ENCODE measurements at places on chromosomes 3 and 15.

DNA sequence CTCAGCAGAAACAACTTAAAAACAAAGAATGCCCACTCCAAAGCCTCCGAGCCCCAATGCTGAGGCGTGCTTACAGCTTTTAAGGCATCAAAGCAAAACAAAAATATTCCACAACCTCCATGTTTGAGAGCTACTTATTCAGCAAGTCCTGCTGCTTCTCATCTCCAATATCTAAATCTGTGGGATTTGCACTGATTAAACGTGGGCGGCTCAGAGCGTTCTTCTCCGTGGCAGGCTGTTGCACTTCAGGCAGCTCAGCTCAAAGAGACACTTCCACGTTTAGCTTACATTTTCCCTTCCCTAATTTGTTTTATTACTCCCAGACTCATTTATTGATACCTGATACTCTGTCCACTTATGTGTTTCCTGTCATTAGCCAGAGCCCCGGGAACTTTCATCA is 282.6 kb upstream of the MCTP2 start:
- DNase-seq: no peak

DNA sequence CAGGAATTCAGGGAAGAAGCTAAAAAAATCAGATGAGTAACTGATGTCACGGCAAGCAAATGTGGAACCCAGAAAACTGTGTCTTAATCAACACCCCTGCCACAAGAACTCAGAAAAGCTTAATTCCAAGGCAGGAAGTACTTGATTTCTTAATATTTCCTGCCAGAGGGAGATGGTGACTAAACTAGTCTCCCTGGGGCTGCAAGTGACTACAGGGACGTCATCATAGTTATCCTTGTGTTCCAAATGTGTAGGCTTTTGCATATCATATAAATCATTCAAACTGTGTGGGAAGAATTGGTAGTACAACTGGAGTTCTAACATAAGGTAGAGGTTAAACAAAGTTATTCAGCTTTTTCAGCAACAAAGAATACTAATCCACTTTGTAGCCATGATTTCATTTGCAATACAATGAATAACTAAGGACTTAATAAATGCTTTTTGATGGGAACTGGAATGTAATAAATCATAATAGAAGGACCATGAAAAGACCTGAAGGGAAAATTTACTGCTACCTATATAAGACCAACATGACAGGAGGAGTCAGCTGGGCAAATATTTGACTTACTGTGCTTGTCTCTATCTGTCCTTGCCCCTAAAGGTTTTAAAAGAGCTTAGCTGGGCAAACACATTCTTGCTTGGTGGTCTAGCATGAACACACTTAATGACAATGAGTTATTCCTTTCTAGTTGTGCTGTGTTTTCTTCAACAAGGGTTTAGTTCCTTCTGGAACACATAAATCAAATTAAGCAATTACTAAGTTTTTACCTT is 76.0 kb upstream of the NECTIN3 start:
- DNase-seq: no peak

- DNase-seq: no peak
Measured at GRCh38 chr3:185728630-185729336, 96.1 kb downstream of the IGF2BP2 start.

DNA sequence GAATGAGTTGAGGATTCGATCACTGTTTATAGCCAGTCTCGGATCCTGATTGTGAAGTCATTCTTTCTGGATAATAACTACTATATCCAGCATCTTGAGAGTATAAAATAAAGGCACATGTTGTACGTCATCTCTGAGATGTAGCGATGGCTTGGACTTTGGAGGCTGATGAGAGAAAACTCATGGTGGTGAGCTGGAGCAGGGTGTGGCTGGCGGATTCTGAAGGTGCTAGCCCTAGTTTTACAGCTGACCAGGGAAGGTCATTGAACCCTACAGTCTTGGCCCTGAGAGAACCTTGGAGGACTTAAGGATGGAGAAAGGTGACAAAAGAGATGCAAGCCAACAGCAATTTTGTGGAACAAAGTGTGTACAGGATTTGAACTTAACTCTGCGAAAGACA is 153.8 kb downstream of the IGF1R start:
- DNase-seq: no peak

- DNase-seq: no peak
Measured at GRCh38 chr15:57158589-57158988, 217.7 kb upstream of the CGNL1 start.

DNA sequence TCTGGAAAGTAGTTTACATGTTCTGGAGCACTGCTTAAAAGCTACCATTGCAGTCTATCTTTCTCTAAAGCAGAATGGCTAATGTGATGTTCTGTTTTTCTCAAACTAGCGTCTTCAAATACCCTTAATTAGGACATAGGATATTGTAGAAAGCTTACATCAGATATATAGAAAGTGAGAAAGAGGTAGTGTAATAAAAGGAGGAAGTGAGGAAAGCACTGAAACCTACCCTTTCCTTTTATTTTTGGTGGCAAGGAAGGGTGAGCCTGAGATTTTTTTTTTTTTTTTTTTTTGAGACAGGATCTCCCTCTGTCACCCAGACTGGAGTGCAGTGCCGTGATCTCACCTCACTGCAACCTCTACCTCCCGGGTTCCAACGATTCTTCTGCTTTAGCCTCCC is 9.4 kb downstream of the SENP2 start:
- no peak for DNase-seq

- DNase-seq: no peak
Measured at GRCh38 chr3:151875759-151876158, 2.3 kb downstream of the SUCNR1 start.

DNA sequence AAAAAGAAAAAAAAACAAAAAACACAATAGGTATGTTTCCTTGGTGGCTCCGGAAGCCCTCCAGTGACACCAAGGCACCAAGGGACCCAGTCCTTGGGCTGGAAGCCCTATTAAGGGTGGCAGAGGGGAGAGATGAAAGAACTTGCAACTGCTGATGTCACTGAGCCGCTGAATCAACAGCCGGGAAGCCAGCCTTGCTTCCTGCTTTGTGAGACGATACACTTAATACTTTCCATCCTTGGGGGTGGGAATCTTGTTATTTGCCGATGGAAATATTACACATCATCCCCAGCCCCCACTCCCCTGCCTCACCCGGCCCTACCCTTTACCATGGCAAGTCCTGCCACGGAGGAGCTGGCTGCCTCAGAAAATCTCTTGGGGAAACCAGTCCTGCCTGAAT is 5.6 kb upstream of the ISLR2 start:
- DNase-seq: no peak

DNA sequence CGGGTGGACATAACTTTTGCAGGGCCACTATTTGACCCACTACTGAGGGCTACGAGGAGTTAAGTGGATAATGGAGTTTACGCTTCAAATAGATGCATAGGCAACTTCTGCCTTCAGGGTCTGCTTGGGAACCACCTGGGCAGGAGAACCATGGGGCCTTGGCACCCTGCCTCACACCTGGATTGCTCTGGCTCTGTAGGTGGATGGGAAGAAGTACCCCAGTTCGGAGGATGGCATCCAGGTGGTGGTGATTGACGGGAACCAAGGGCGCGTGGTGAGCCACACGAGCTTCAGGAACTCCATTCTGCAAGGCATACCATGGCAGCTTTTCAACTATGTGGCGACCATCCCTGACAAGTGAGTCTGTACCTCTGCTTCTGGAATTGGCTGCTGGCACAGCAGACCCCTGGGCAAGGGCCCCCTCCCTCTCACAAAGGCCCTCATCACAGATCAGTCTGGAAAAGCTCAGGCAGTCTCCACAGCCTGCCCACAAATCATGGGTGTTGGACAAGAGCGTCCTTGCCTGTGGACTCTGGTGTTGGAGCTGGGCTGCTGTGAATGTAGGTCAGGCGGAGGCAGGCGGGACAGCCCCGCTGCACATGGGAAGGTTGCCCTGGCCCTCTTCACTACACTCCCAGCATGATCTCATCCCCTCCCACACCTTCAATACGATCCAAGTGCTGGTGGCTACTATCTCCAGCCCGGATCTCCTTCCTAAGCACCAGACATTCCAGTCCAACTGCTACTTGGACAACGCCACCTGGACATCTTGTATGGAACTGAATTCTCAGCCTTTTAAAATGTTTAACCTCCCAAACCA is 46.7 kb downstream of the MESD start:
- no peak for DNase-seq

DNA sequence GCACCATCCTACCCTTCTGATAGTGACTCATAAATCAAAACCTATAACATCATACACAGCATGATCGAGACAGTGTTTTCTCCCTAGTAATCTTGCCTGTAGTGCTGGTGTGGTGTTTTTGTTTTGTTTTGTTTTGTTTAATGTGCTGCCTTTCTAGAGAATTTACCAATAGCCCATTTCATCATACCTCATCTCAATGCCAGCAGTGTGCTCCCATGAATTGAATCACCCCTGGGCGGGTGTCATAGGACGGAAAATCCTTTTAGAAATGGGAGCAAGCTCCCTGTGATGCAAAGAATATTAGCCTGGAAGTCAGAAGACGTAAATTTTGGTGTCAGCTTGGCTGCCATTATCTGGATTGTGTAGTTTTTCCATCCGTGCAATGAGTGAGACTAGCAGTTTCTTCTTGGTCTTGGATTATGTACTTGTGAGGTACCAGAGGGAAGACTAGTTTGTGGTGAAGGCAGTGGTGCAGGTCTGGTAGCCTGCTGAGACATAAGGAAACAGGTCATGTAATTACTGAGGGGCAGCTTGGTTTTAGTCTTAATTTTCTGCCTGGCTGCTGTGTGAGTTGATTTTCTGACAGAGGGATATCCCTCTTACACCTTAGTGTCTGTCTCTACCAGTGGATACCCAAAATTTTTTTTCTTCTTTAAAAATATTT is 29.9 kb downstream of the IGSF10 start:
- no peak for DNase-seq

- no peak for DNase-seq
Measured at GRCh38 chr3:138384976-138385375, 36.6 kb downstream of the MRAS start.

DNA sequence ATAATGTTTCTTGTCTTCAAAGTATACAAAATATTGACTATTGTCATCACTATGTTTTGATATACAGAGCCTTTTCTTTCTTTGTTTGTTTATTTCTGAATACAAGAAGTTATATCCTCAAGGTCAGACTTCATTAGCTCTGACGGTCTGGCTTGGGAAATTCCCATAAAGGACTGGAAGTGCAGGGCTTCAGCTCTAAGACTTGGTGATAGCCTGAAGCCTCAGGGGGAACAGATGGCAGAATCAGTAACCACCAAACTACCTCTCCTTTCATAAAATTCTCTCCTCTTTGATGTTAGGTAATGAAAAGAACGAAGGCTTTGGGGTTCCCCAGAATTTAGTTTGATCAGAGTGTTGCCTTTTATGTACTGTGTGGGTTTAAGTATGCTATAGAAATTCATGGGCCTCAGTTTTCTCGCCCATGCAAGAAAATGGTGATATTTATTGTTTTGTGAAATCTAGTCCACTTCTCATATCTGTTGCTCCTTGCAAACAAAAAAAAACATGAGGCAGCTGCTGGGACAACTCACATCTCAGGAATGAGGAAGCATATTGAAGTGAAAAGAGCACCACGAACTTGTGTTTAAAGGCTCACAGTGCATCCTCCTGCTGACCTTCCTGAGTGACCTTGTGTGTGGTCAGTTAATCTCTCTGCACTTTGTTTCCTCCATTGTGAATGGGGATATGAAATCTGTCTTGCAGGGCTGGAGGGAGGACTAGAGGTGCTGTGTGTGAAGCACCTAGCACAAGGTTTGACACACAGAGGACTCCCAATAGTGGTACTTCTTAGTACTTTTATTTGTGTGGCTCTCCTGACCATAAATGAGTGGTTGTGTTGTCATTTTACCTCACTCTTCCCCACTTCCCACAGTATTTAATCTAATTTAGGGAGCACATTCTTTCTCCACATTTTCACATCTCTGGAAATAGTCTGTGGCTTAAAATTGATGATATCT is 569.8 kb upstream of the IL12A start:
- no peak for DNase-seq

DNA sequence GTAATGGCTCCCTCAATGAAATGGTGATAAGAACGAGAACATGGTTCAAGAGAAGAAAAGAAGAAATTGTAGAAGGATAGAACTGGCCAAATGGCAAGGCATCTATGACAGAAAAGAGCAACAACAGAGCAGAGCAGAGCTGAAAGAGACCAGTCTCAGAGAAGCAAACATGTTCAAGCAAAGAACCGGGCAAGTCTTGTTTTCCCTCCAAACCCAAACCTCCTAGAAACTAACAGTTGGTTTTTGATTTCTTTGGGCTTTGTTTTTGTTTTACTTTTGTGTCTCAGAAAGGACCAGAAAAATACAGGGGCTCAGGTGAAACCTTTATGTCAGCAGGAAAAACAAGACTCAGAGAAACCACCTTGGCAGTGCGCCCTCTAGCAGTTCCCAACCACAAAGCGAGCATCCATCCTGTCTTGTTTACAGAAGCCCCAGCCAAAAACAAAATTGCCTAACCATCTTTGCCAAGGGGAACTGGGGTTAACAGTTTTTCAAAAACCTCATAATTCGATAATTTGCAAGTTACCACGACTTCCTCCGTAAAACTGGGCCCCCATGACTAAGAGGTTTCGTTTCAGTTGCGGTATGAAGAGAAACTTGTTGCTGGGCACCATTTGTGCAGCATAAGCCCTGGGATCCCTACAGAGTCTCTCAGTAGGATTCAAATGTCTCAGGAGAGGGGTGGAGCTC is 159.2 kb upstream of the SLC24A5 start:
- DNase-seq: no peak

DNA sequence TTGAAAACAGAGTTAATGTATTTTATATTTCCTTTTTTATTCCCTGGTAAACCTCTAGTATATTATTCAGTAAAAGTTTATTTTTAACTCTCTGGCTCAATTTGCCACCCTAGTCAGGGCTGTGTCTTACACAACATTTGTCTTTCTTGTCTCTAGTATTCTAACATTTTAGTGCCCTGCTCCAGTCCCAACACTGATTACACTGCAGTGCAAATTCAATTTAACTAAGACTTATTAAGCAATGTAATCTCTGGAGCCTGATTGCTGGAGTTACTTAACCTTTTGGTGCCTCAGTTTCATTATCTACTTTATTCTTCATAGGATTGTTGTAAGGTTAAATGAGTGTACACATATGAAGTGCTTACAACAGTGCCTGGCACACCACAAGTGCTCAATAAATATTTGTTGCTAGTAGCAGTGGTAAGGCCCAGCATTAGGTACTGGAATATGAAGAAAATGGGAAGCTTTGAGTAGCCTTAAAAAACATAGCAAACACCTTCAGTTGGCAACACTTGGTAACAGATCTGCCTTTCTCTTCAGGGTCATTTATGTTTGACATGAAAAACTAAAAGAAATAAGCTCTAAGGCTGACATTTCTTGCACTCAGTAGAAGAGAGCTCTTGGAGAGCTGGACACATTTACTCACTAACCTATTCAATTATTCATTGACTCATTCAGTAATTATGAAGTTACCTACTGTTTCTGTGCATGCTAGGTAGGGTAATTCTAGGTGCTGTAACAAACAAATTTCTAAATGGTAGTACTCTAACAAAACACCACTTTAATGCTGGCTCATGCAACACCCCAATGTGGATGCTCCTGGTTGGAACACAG is 364.5 kb upstream of the EPHA3 start:
- no peak for DNase-seq

GRCh38 chr3:159805411-159805772 is 183.2 kb upstream of the IL12A start:
- no peak for DNase-seq
